Kidney epithelial cell (primary cell): ENCODE measurements at places on chromosomes 5 and 9.

- no peak for DNase-seq
Measured at GRCh38 chr5:83401775-83402174, 69.8 kb upstream of the VCAN start.

DNA sequence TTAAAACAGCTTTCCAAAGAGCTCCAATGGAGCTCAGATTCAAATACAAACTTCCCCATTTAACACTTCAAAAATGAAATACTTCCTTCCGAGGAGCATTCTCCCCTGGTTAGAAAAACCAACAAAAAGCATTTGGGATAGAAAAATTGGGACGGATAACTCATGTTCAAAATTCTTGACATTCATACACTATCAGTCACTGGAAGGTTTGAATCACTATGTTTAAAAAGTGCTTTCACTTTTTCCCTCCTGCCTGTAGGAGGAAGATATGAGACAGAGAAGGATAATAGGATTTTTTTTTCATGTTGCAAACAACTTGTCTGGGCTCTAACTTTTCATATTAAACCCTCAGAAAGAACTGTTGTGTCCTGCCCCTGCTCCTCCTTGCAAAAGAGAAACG, 412.0 kb downstream of the ACTL7B start:
- DNase-seq = no peak

DNA sequence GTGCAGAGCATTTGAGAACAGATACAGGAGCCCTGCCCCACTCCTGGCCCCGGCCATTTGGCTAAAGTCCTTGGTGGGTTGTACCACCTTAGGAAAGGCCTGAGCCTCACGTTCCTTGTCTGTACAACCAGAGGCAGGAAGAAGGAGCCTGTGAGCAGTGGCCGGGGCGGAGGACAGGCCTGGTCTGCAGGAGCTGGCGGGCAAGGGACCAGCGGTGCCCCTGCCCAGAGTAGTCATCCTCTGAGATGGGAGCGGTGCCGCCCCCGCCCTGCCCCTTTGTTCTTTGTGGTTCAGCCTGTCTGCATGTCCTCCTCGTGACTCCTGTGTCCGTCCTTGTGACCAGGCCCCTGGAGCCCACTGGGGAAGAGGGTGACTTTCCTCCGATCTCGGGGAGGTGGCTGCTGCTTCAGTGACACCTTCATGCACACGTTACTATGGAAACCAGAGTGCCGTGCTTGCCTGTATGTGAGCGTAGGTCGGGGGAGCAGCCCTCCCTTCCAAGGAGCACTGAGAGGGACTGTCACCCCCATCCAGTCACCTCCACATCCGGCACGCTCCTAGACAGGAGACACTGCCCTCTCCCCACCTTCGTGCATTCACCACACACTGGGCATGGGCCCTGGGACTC, 42.9 kb downstream of the UNC5A start:
- DNase-seq = no peak

- DNase-seq = no peak
Measured at GRCh38 chr9:10232352-10232930, 380.4 kb downstream of the PTPRD start.

GRCh38 chr5:56467176-56467717, 234.1 kb upstream of the ANKRD55 start:
- no peak for DNase-seq

DNA sequence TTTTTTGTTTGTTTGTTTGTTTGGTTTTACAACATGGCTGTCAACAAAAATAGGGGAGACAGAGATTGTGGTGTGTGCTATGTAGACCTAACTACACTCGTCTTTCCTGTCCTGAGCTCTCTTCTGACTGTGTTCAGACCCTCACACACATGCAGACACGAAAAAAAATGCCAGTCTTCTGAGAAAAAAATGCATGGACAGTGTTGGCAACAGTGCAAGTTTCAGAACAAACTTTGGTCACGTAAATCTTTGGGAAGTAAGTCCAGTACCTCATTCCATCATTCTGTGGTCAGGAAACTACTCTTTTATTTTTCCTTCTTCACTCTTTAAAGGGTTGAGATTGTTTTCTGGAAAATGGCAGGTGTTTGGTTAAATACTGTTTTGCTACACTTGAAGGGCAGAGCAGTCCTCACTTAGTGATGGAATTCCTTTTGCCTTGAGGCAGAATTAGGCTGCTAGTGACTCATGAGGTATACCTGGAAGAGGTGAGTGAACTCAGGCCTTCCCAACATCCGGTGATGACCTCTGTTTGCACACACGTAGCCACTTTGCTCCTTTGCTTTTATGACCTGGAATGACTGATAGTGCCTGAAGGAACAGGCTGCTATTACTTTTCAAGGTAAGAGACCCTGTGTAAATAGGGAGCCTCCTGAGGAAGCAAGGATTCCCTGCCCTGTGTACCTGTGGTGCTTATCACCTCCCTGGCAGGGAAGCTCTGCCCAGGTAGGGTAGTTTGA, 81.6 kb upstream of the TNFAIP8 start:
- peak; percentile 43 for DNase-seq

- no peak for DNase-seq
Measured at GRCh38 chr9:83041771-83042170, 21.2 kb downstream of the RASEF start.

DNA sequence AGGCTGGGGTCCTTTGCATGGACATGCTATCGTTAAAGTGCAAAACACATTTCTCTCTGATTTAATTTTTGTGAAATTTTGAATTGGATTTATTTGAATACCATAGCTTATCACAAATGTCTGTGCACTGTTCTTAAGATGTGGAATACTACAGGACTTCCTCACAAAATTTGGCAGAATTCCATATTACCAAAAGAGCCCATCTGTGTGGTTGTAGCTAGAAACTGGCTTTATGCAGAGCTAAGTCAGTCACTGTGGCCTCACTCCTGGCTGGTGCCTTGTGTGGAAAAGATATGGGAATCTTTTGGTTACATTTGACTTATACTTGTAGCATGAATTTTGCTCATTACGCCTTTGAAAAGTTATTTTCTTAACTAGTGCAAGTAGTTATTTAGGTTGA, 35.5 kb downstream of the ACO1 start:
- no peak for DNase-seq

DNA sequence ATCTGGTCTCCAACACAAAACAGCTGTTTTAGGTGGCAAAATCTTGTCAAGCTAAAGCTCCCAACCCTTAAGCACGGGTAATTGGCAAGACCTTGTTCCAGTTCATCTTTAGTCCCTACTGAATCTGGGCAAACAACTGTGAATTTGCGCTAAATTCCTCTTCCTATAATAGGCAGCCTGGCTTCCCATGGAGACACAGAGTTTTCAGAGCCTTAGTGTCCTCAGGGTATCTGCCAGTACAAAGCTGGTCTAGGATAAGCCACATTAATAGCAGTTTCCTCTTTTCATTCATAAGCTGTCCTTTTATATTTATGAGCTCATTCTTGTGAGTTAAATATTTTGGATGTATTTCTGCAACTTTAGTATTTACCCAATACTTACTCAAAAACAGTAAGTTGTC, 59.5 kb downstream of the FGF10 start:
- no peak for DNase-seq

- no peak for DNase-seq
Measured at GRCh38 chr9:35972093-35972492, 14.1 kb upstream of the OR2S2 start.

DNA sequence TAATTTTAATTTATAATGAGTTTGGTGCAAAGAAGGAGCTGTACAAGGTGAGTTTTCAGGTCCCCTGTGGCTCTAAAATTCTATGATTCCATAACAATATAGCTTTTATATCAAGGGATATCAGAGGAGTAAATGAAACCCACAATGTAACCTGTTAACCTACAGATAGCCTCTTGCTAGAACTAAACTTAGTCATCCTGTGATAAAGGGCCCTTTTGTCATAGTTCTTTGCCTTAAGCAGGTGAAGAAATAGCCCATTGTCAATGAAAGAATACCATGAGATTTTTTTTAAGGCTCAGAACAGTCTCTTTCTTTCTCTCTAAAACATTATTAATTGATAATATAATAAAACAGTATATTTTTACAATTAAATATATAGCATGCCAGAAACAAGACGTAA, 127.8 kb downstream of the NFIB start:
- DNase-seq = no peak

GRCh38 chr9:21974722-21975409, 19.3 kb downstream of the CDKN2A start:
- no peak for DNase-seq

DNA sequence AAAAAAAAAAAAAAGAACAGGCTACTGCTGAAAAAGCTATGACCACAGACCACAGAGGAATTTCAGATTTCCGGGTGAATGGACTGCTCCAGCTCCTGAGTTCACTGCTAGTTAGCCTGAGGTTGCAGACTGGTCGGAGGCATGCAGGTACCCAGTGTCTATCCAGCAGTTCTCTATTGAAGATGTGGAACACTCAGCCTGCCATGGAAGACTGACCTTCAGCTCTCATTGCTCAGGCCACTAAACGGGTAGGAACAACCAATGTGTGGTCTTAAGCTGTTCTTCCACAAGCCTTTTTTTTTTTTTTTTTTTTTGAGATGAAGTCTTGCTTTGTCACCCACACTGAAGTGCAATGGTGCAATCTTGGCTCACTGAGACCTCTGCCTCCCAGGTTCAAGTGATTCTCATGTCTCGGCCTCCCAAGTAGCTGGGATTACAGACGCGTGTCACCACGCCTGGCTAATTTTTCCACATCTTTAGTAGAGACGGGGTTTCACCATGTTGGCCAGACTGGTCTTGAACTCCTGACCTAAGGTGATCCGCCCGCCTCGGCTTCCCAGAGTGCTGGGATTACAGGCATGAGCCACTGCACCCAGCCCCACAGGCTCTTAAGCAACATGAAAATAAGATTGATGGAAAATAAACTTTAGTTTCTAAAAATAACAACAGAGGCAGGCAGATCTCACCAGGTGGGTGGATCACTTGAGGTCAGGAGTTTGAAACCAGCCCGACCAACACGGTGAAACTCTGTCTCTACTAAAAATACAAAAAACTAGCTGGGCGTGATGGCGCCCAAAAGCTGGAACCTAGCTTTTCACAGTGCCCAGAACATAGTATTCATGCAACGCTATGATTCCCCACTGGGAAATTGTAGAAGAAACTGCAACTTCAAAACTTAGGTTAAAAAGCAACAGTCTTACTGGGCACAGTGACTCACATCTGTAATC, 20.0 kb upstream of the NPM1 start:
- peak; percentile 88 for DNase-seq

DNA sequence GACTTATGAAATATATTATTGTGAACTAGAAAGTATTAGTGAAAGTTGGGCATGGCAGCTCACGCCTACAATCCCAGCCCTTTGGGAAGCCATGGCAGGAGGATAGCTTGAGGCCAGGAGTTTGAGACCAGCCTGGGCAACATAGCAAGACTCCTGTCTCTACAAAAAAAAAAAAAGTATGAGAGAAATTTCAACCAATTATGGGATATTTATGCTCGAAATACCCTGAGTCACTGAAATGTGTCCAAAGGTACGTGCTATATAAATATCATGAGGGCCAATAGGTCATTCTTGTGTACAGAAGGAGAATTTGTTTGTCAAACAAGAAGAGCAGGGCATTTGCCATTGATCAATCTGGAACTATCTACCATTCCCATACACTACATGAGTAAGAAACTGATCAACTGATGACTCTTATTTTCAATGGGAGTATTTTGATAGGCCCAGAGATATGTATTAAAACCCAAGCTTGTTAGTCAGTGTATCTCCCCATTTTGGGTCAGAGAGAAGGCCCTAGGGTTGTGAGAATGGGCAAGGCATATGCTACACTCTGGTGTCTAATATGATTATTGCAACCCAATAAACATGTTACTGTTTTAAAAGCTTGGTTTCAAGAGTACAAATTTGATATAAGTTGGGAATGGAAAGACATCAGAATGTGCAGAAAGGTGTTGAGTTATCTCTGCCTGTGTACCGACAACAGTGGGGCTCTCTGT, 21.7 kb upstream of the HOMER1 start:
- no peak for DNase-seq

GRCh38 chr9:82445556-82445955, 457.0 kb downstream of the SPATA31D1 start:
- no peak for DNase-seq

DNA sequence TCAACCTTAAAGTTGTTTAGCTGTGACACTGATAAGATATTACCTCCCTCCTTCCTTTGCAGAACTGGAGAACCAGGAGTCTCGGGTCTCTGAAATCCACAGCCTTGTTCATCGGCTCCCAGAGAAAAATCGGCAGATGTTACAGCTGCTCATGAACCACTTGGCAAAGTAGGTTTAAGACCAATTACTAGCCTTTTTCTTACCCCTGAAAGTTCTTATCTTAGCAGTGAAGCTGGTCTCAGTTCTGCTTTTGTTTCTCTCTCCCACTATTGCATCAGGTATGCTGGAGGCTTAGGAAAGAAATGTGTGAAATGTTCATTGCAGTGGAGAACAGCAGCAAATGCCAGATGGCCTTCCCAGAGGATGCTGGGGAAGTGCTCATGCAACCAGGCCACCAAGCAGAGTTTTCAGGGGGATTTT, 287.4 kb downstream of the ARHGAP26 start:
- DNase-seq = no peak

GRCh38 chr5:111748304-111748763, 8.7 kb downstream of the NREP start:
- peak; percentile 97 for DNase-seq

- DNase-seq = no peak
Measured at GRCh38 chr5:138015916-138016315, 17.0 kb downstream of the FAM13B start.

GRCh38 chr9:128798896-128799295, 11.8 kb downstream of the TBC1D13 start:
- no peak for DNase-seq

GRCh38 chr5:89275066-89275855, 392.3 kb upstream of the MEF2C start:
- no peak for DNase-seq

GRCh38 chr9:98625728-98626127, 83.0 kb downstream of the GABBR2 start:
- DNase-seq = no peak

GRCh38 chr5:51810592-51810991, 427.3 kb downstream of the ISL1 start:
- peak; percentile 10 for DNase-seq

- DNase-seq = no peak
Measured at GRCh38 chr5:72611118-72611730, 104.0 kb upstream of the ZNF366 start.

DNA sequence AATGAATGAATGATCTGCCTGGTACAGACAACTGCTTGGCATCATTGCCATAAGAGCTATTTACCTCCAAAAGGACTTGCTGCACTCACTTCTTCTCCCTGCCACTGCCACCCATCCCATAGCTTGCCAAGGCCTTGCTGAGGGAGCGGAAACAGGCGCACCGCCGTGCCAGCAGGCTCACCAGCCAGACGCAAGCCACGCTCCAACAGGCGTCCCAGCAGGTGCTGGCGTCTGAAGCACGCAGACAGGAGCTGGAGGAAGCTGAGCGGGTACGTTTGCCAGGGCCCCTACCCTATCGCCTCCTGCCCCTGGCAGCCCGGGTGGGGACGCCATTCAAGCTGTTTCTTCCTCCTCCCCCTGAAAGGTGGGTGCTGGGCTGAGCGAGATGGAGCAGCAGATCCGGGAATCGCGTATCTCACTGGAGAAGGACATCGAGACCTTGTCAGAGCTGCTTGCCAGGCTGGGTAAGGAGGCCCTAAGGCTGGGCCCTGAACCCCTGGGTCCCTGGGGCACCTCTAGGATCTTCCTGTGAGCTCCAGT, 8.9 kb upstream of the AIF1L start:
- DNase-seq = no peak
